ENCODE measurements at places on chromosomes 4 and X.

GRCh38 chr4:98572697-98573096 is 85.7 kb downstream of the TSPAN5 start:
- no peak for DNase-seq

- no peak for DNase-seq
Observed at GRCh38 chrX:70479922-70480659, 35.5 kb downstream of the DLG3 start.

- no peak for DNase-seq
Observed at GRCh38 chr4:44118971-44119680, 329.5 kb downstream of the KCTD8 start.

- DNase-seq: no peak
Observed at GRCh38 chrX:120036704-120037103, 40.8 kb downstream of the RHOXF2B start.

DNA sequence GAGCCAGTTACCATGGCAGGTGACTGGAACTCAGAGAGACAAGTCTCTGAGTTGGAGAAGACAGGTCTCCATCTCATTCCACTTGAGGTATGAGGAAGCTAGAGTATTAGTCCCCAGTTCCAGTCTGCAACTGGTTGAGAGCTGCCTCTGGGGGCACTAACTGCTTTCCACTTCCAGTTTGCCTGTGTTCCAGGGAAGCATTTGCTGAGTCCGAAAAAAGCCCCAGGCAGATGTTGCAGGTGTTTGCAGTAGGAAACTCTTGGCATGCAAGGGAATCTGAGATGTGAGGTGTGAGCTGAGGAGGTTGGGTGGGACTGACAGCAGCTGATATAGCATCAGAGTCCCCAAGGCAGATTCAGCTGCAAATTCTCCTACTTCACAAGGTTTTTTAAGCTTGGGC is 272.2 kb upstream of the CASK start:
- DNase-seq: no peak

DNA sequence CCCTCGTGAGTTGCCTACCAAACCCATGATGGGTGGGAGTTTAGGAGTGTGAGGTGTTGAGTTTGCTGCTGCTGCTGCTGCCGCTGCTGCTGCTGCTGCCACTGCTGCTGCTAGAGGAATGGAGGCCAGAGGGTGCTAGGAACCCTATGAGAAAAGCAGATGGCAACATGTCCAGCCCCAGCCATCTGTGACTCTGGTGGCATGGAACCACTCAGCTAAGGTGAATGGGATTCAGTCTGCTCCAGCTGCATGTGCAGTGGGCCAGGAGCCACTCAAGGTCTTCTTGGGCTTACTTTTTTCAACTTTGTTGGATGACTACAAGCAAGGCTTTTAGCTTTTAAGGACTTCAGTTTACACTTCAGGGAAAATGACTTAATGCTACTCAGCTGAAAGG is 103.8 kb downstream of the RTL5 start:
- no peak for DNase-seq

DNA sequence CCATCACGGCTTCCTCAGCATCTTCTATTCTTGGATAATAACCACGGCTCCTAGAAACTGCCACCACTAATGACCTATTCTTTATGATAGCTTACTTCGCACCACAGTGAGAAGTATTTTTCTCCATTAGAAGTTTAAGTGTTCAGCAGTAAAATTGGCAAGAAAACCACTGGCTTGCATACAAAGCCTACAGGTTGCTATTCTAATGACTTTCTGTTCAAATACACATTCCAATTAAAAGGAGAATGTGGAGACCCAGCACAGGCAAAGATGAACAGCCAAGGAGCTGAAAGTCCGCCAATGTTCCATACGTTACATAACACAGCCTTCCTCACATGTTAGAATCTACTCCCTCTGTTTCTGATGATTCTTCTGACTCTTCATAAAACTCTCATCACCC is 875.0 kb upstream of the PRKX start:
- no peak for DNase-seq

DNA sequence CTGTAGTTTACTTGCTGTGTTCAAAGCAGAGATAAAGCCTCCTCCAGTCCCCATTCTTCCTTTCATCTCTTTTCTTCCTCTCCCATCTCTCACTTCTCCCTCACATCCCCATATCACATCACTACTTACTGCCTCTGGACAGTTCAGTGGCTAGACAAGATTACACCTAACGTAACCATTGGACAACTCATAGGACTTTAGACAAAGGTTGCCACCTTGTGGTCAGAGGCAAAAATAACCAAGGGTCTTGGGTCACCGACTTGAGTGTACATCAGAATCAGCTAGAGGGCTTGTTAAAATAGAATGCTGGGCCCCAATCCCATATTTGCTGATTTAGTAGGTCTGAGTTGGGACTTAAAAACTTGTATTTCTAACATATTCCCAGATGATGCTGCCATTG is 109.3 kb upstream of the DGKK start:
- DNase-seq: no peak

DNA sequence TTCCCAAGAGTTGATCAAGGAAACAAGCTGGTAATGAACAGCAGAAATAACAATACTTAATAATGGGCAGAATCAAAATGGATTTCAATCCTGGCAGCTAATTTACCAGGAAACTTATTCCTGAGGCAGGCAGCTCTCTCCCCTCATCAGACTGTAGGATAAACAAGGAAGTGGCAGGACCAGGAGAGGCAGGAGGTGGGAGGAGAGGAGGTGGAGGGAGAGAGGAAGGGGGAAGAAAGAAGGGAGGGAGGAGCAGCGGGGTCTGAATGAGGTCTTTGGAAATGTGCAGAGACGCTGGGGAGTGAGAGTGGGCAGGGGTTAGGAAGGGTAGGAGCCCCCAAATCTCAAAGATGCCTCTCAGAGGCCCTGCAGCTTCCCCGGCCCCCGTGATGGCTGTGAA is 231.5 kb downstream of the BCOR start:
- DNase-seq: no peak

- no peak for DNase-seq
Observed at GRCh38 chrX:71285929-71286328, 2.5 kb downstream of the NONO start.

DNA sequence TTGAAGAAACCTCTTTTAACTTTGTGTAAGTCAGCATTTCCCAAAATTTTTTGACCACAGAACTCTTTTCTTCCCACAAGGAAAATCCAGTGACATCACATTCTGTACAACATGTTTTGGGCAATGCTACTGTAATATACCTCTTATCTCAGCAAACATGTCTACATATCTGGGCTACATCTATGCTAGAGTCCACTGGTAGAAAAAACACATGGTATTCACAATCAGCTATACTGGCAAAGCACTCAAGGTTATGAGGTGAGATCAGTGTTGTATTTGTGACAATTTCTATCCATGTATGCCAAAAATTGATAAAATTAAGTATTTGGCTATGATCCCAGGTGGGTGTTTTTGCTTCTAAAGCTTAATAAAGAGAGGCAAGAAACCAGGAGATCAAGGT is 98.0 kb downstream of the ATP11C start:
- no peak for DNase-seq

DNA sequence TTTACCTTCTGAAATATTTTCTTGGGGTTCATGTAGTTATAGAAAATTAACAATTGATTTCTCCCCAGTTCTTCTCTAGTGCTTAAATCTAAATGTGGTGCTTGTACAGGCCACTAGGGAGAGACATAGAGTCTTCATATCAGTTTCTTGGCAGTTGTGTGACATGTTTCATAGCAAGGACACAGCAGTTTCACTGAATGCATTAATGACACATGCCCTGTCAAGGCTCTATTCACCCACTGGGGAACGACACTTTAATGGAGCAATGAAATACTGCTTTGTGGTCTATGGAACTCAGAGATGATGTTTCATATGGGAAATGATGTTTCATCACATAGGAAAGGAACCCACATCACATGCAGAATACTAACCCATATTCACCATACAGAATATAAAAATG is 2.8 kb downstream of the VEGFC start:
- no peak for DNase-seq

DNA sequence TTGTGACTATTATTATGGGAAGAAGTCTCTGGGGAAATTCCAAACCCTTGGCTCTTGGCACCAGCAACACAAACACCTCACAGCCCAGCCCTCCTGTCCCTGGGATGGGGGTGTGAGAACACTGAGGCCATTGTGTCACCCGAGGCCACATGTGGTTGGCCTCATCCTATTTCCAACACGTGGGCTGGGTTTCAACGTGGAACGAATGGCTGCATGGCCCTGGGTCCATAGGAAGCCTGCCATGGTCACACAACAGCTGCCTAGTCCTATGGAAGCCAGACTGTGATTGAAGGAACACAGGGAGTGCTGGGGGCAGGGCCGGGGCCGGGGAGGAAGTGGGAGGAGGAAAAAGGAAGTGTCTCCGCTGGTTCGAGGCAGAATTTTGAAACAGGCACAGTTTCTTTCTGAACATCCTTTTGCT is 10.0 kb downstream of the CLCN4 start:
- no peak for DNase-seq

DNA sequence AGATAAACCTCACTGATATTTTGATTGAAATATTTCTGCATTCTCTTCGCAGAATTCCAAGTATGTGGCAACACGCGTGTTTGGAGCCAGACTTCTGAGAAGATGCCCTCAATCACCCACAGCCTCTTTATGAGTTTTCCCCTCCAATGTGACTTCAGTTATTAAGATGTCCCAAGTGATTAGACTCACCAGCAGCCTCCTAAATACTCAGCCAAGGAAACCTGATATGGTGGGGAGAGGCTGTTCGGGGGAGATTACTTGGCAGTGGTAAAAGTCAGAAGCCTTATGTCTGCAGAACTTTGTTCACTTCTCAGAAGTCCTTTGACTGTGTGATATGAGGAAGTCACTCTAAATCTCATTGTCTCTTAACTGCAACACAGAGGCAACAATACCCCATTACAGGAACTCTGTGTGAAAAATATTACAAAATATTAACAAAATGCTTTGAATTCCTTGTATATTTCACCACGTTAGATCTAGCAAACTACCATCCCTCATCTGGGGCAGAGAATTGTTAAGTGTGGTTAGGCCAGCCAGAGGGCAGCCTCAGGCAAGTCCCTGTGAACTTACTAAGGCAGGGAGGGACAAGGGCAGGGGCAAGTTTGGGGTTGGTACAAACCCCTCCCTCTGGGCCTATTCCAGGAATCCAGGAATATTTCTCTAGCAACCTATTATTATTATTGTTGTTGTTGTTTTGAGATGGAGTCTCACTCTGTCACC is 151.4 kb upstream of the USP9X start:
- no peak for DNase-seq

All from stimulated activated CD8-positive, alpha-beta memory T cell treated with anti-CD3 and anti-CD28 coated beads, Interleukin-4, amount 100 ng/mL, for 4 hours (primary cell).